Stomach (tissue), 19 donors: ENCODE measurements at places on chromosomes 4 and X. TPM values are rescaled to one million over a fixed set of nuclear protein-coding genes. Genes with fewer than 3 reads are reported as not detected.
A peak's percentile ranks its signal among the peaks of the same experiment; 100 is the strongest.

DNA sequence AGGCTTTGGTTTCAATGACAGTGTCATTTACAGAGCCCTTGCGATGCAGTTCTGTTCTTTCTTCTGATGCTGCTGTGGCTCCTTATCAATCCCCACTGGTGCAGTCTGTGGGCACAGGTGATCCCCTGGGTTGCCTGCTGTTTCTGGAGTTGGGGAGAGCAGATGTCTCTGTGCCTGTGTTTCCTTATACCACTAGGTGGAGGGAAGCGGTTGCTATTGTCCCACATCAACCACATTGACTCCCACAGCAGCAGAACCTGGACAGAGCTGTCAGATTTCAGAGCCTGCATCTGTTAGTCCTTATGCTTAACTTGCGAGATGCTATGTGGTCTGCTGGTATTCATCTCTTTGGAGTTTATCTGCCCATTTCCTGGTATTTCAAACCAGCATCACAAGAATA, 57.7 kb downstream of the NEIL3 start:
- no peaks in the 10 kb centered on the region for H3K36me3 ChIP-seq
- no peak overlapping the region for H3K4me3 ChIP-seq
- H3K4me1 ChIP-seq = no peaks in the 10 kb centered on the region
- no peak overlapping the region for H3K27ac ChIP-seq
- H3K27me3 ChIP-seq = no peaks in the 10 kb centered on the region
- peak; percentile 14 for DNase-seq

The GAGE13 gene
- not detected for total RNA-seq

- H3K36me3 ChIP-seq = no peaks in the 10 kb centered on the region
- no peak overlapping the region for H3K4me3 ChIP-seq
- no peaks in the 10 kb centered on the region for H3K27me3 ChIP-seq
- DNase-seq = no peak
These were observed 6.1 kb upstream of the PAGE1 start for GRCh38 chrX:49701933-49702332.

The HEPH gene
- 13.4 TPM for total RNA-seq

DNA sequence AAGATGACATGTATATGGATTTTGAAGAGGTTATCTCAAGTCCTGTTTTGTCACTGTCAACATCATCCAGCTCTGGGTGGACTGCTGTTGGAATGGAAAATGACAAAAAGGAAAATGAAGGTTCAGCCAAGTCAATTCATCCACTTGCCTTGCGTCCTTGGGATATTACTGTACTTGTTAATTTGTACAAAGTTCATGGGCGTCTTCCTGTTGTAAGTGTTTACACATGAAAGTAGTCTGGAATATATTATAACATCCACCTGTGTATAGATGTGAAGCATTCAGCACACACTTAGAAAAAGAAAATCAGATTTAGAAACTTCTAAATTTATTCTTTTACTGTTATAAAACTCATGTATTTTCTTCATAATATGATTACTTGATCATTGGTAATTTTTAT, 67.2 kb downstream of the BLTP1 start:
- no peak overlapping the region for H3K4me3 ChIP-seq
- no peaks in the 10 kb centered on the region for H3K27me3 ChIP-seq
- peaks cover 47% of the 10 kb centered on the region for H3K36me3 ChIP-seq
- no peak for DNase-seq

DNA sequence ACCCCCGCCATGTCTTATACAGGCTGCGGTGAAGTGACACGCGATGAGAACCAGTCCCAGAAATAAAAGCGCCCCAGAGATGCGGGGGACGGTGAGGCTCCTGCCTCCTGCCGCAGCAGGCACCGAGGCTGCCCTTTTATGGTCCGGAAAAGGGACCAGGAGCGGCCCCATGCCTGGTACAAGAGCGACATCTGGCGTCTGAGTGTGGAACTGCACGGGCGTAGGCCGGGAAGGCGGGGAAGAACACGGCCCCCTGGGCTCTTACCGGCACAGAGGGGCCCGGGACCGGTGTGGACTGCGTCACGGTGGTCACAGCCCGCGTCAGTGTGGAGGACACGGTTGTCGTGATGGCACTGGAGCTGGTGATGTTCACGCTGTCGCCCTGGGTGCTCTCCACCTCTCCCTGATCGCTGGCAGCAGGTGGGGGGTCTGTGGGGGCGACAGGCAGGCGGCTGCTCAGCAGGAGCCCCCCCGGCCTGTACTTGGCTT, 8.9 kb upstream of the RENBP start:
- H3K27me3 ChIP-seq = no peaks in the 10 kb centered on the region
- peaks cover 94% of the 10 kb centered on the region for H3K36me3 ChIP-seq
- no peak overlapping the region for H3K4me3 ChIP-seq
- H3K4me1 ChIP-seq = no peaks in the 10 kb centered on the region
- H3K27ac ChIP-seq = peak overlapping the region; percentile 68

DNA sequence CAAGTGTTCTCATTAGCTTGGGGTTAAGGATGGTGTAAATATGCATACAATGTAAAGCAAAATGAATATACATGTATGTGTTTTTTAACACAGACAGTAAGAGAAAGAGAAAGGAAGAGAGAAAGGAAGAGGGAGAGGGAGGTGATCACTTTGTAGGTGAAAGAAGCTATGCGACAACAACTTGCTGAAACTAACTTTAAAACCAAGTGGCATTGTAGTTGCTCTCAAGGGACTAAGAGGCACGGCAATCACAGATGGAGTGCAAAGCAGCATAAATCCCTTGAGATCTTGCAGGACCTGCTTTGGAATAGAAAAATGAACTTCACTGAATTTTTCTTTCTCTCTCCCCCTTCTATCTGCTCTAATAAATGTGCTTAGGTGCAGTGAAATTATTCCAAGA, 1665.0 kb upstream of the TENM3 start:
- H3K27me3 ChIP-seq = no peaks in the 10 kb centered on the region
- no peaks in the 10 kb centered on the region for H3K36me3 ChIP-seq
- no peak overlapping the region for H3K4me3 ChIP-seq
- no peak for DNase-seq
- H3K4me1 ChIP-seq = no peaks in the 10 kb centered on the region
- H3K27ac ChIP-seq = no peak overlapping the region

The CCNQ gene
- total RNA-seq = 0.58 TPM

The CASP6 gene
- 33.8 TPM for total RNA-seq

DNA sequence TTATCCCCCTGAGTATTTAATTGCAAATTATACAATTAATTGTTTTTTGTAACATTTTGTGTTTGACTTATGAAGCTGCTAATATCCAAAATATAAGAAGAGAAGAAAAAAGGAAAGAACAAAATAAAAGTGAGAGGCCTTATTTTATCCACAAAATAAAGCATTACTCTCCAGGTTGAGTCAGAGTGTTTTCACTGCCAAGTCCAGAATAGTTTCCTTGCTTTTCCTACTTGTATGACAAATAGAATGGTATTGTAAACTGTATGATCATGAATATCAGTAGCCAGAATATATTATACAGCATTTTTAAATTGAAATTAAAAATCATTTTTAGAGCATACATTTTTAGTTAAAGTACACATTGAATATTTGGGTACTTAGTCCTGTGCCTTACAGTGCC, 237.8 kb downstream of the NDST4 start:
- no peaks in the 10 kb centered on the region for H3K27me3 ChIP-seq
- no peak overlapping the region for H3K27ac ChIP-seq
- H3K36me3 ChIP-seq = no peaks in the 10 kb centered on the region
- H3K4me1 ChIP-seq = peaks cover 7% of the 10 kb centered on the region
- H3K4me3 ChIP-seq = no peak overlapping the region
- DNase-seq = no peak

GRCh38 chrX:124344246-124344645, 2.1 kb upstream of the SH2D1A start:
- DNase-seq = no peak
- no peak overlapping the region for H3K27ac ChIP-seq
- H3K27me3 ChIP-seq = no peaks in the 10 kb centered on the region
- no peak overlapping the region for H3K4me3 ChIP-seq

DNA sequence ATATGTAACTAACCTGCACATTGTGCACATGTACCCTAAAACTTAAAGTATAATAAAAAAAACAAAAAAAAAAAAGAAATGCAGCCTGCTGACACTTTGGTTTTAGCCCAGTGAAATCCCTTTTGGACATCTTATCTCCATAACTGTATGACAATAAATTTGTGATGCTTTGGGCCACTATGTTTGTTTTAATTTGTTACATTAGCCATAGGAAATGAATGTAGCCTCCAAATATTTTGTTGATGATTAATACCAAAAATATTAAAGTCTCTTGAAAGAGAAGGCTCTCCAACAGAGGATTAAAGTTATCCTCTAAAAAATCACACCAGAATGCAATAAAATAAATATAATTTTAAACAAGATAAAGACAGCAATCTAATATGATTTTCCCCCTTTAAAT, 852.7 kb upstream of the SLIT2 start:
- no peaks in the 10 kb centered on the region for H3K27me3 ChIP-seq
- H3K36me3 ChIP-seq = no peaks in the 10 kb centered on the region
- H3K4me1 ChIP-seq = no peaks in the 10 kb centered on the region
- no peak overlapping the region for H3K27ac ChIP-seq

DNA sequence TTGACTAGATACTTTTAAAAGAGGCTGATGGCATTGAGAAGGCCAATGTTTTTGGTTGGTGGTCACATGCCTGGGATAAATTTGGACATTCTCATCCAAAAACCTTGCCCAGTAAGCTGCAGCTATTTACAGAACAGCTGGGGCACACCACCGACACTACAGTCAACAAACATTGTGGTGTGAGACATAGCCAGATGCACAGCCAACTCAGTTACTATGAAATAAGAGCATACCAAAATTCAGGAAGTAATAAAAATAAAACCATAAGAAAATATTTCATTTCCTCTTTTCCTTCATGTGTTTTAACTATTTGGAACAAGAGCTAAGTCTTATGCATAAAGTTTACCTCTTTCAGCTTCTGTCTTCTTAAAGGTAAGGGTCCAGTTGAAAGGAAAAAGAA, 8.8 kb downstream of the PPM1K start:
- H3K4me3 ChIP-seq = no peak overlapping the region
- peaks cover 26% of the 10 kb centered on the region for H3K4me1 ChIP-seq
- H3K27ac ChIP-seq = no peak overlapping the region
- H3K36me3 ChIP-seq = no peaks in the 10 kb centered on the region

The CENPE gene
- total RNA-seq = 3.2 TPM

DNA sequence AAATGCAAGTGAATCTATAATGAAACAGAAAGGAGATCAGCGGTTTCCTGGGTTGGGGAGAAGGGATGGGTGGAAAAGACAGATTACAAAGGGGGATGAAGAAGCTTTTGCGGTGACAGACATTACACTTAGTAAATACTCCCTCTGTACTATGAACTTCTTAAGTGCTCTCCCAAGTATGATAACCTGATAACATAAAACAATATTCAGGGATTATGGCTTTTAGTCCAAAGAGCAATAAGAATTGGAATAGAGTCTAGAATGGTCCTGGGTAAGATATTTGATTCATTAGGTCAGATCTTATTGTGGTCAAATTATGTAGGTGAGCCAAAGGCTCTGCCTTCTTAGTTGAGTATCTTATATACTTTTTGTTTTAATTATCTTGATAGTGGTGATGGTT, 9.2 kb downstream of the LRRC66 start:
- H3K36me3 ChIP-seq = no peaks in the 10 kb centered on the region
- H3K27ac ChIP-seq = no peak overlapping the region
- no peaks in the 10 kb centered on the region for H3K27me3 ChIP-seq

The USP17L24 gene
- not detected for total RNA-seq

GRCh38 chr4:105755375-105755774, 46.8 kb downstream of the GSTCD start:
- no peak overlapping the region for H3K27ac ChIP-seq
- H3K36me3 ChIP-seq = no peaks in the 10 kb centered on the region
- no peaks in the 10 kb centered on the region for H3K4me1 ChIP-seq
- H3K27me3 ChIP-seq = no peaks in the 10 kb centered on the region
- H3K4me3 ChIP-seq = no peak overlapping the region
- no peak for DNase-seq

GRCh38 chr4:87007528-87008446, 73.0 kb downstream of the AFF1 start:
- H3K4me3 ChIP-seq = peak overlapping the region; percentile 80
- peak; percentile 78 for DNase-seq
- H3K36me3 ChIP-seq = no peaks in the 10 kb centered on the region
- H3K27me3 ChIP-seq = no peaks in the 10 kb centered on the region
- H3K27ac ChIP-seq = peak overlapping the region; percentile 97
- H3K4me1 ChIP-seq = peaks cover 10% of the 10 kb centered on the region

- H3K27me3 ChIP-seq = no peaks in the 10 kb centered on the region
- H3K36me3 ChIP-seq = no peaks in the 10 kb centered on the region
- no peak overlapping the region for H3K27ac ChIP-seq
- peaks cover 20% of the 10 kb centered on the region for H3K4me1 ChIP-seq
- DNase-seq = no peak
These were observed 21.5 kb downstream of the FBXW7 start for GRCh38 chr4:152514356-152514755.

GRCh38 chr4:106530821-106531220, 162.2 kb upstream of the GIMD1 start:
- no peak overlapping the region for H3K4me3 ChIP-seq
- DNase-seq = no peak
- no peaks in the 10 kb centered on the region for H3K36me3 ChIP-seq
- no peak overlapping the region for H3K27ac ChIP-seq

GRCh38 chr4:164058776-164059445, 564.4 kb downstream of the TMA16 start:
- DNase-seq = no peak
- H3K4me3 ChIP-seq = no peak overlapping the region

The PLAC1 gene
- total RNA-seq = not detected

The NWD2 gene
- total RNA-seq = under 0.01 TPM

DNA sequence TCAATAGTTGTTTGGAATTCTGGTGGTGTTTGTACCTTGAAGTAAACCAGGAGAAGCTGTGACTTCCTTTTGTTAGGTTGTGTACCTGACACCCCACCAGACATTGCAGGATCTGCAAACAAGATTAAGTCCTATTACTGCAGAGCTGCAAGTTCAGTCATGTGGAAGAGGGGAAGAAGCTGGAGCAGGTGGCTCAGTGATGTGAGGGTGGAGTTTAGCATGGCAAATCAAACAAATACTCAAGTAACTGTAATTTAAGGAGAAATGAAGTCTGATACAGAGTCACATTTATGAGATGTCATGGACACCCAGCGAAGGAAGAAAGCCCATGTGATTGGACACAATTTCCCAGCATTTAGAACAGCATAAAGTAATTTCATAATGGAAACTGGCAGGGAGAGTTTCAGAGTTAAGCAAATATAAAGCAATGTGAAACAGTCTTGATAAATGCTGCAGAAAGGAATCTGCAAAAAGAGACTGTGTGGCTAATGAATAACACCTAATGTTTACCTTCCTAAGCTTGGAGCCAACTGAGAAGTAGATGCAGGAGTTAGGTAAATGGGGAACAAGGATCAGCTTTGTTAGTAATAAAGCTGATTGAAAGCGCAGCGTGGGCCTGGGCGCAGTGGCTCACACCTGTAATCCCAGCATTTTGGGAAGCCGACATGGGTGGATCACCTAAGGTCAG, 249.1 kb downstream of the GBA3 start:
- peaks cover 3% of the 10 kb centered on the region for H3K4me1 ChIP-seq
- no peaks in the 10 kb centered on the region for H3K27me3 ChIP-seq
- H3K4me3 ChIP-seq = no peak overlapping the region
- H3K36me3 ChIP-seq = no peaks in the 10 kb centered on the region

The TMPRSS11D gene
- total RNA-seq = not detected

DNA sequence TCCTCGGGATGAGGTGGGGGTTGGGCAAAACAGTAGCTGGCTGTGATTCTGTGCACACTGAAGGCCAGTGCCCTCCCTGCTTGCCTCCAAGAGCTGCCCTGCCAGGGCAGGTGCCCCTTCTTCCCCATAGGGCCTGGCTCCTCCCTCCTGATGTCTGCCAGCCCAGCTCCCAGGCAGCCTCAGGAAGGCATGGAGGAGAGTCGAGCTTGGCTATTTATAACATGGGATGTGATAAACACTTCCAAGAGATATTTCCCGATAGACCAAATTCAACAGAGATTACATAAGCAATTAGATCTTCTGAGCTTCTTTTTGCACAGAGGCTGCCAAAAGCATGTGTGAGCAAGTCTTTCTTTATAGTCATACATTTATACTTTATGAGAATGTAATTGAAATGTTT, 45.3 kb upstream of the PJA1 start:
- no peak overlapping the region for H3K4me3 ChIP-seq
- no peaks in the 10 kb centered on the region for H3K36me3 ChIP-seq
- no peak for DNase-seq
- no peaks in the 10 kb centered on the region for H3K4me1 ChIP-seq

The SERTM2 gene
- total RNA-seq = 2.2 TPM
